CD4-positive, alpha-beta T cell (primary cell): ENCODE measurements at places on chromosomes 1 and 21. TPM values are rescaled to one million over a fixed set of nuclear protein-coding genes. Genes with fewer than 3 reads are reported as not detected.

- DNase-seq = no peak
- no peaks in the 10 kb centered on the region for H3K36me3 ChIP-seq
- H3K27me3 ChIP-seq = no peaks in the 10 kb centered on the region
- no peaks in the 10 kb centered on the region for H3K4me1 ChIP-seq
- no peak overlapping the region for H3K4me3 ChIP-seq
Measured at GRCh38 chr1:198823626-198824025, 184.8 kb downstream of the PTPRC start.

- H3K4me3 ChIP-seq = no peak overlapping the region
- H3K36me3 ChIP-seq = no peaks in the 10 kb centered on the region
- no peaks in the 10 kb centered on the region for H3K4me1 ChIP-seq
- no peaks in the 10 kb centered on the region for H3K27me3 ChIP-seq
Measured at GRCh38 chr21:27248814-27249213, 281.9 kb upstream of the ADAMTS5 start.

GRCh38 chr1:39084191-39084590, 58.0 kb downstream of the NDUFS5 start:
- peaks cover 26% of the 10 kb centered on the region for H3K27me3 ChIP-seq
- H3K27ac ChIP-seq = no peak overlapping the region
- no peaks in the 10 kb centered on the region for H3K36me3 ChIP-seq
- no peak for DNase-seq

GRCh38 chr1:248174521-248174920, at the start of gene OR2M2:
TSS of gene OR2M2 (plus strand) at chr1:248174821. CDS start at chr1:248179986, 5,165 bp downstream.
- H3K36me3 ChIP-seq = no peaks in the 10 kb centered on the region
- no peak within 1 kb of the TSS for H3K4me3 ChIP-seq
- H3K27ac ChIP-seq = no peak within 1 kb of the TSS
- no peaks in the 10 kb centered on the region for H3K27me3 ChIP-seq
- DNase-seq = no peak

- DNase-seq = no peak
- H3K27me3 ChIP-seq = no peaks in the 10 kb centered on the region
- H3K4me1 ChIP-seq = peaks cover 27% of the 10 kb centered on the region
- no peak overlapping the region for H3K4me3 ChIP-seq
Measured at GRCh38 chr1:229070168-229070567, 200.7 kb upstream of the RAB4A start.

DNA sequence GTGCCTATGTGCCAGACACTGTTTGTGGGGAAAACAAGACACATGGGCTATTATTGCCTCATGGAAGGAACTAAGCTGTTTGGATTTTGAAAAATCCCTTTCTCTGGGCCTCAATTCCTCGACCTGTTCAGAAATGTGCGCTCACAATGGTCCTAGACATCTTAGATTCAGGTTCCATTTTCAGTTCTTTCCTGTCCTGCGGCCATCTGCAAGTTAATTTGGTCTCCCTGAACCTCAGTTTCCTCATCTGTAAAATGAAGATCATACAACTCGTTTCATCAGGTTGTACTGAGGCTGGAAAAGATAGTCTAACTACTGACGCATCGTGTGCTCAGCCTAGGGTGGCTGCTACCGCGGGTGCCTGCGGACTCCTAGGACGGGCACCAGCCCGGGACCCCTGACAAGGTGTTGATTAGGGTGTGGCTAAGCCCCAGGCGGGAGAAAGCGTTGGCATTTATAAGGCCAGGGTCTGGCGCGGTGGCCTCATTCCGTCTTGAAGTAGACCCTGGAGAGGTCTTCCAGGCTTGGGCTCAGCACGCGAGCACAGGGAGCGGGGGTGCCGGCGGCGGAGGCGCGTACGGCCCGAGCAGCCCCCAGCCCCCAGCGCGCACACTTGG, 493 bp upstream of the ELOA start:
- no peak for DNase-seq
- H3K4me3 ChIP-seq = peak overlapping the region; percentile 80
- H3K36me3 ChIP-seq = peaks cover 7% of the 10 kb centered on the region
- H3K27ac ChIP-seq = peak overlapping the region; percentile 90

Gene UBXN10
- total RNA-seq = 0.22 TPM

Gene DYRK3
- 1.7 TPM for total RNA-seq

Gene SPRR2E
- total RNA-seq = not detected

Gene FCGR1A
- 0.17 TPM for total RNA-seq
